Amniotic epithelial cell (primary cell): ENCODE measurements at places on chromosomes 2 and 18.

DNA sequence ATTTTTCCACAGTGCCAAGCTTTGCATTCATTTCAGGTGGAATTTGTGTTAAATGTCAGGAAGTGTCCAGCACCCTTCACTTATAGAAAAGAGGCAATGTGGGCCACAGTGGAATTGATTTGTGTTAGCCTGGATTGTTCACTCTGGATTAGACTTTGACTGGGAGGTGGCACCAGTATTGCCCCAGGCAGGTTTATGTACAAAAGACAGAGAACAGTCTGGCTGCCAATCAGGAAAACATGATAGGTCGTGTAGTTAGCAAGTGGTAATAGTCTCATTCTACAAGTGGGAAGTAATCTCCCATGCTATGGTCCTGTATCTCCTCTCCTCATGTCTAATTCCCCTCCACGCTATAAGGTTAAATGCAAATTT, 45.6 kb downstream of the RAB27B start:
- DNase-seq: no peak

- DNase-seq: no peak
Measured at GRCh38 chr18:62876828-62877227, 161.5 kb downstream of the PHLPP1 start.

GRCh38 chr2:85222792-85223191, 89.6 kb downstream of the TCF7L1 start:
- DNase-seq: peak; percentile 45

- DNase-seq: peak; percentile 48
Measured at GRCh38 chr2:25161055-25161781, 7.2 kb downstream of the POMC start.

DNA sequence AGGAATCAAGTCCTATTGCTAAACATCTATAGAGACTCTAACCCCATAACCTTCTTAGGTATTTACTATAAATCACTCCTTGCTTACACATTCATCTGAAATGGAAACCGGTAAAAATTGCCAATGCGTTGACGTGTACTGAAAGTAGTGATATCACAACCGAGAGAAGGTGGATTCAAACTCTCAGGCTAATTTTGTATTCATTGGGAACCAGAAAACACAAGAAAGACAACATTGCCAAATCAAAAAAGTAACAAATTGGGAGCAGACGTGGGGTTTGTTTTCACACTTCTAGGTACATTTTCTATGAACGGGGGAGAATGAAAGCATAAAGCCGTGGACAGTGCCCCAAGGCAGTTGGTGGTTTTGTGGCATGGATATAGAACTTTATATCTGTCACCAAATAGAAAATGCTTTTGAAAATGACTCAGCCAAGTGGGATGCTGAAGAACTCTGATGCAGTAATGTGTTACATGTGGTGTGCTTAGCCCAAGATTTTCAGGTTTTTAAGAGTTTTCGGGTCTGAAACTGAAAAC, 155.1 kb upstream of the RASGRP3 start:
- peak; percentile 51 for DNase-seq
